Uterus (tissue), 4 donors: ENCODE measurements at places on chromosomes 3 and 15. TPM values are rescaled to one million over a fixed set of nuclear protein-coding genes. Genes with fewer than 3 reads are reported as not detected.

Gene BFSP2
- not detected for total RNA-seq

Gene DLEC1
- 2.8 TPM for total RNA-seq

- DNase-seq, result no peak
Measured at GRCh38 chr3:37853691-37854413, 7.8 kb upstream of the CTDSPL start.

GRCh38 chr3:160755776-160756304 lies at the start of gene PPM1L:
TSS of gene PPM1L (plus strand) at chr3:160756231.
- DNase-seq, result peak; percentile 56

- DNase-seq, result no peak
Measured at GRCh38 chr3:13161771-13162535, 88.7 kb upstream of the IQSEC1 start.

- DNase-seq, result no peak
Measured at GRCh38 chr3:34862456-34862855, 776.9 kb upstream of the ARPP21 start.
